GM06990 (cell line): ENCODE measurements at places on chromosomes 1 and 21.

DNA sequence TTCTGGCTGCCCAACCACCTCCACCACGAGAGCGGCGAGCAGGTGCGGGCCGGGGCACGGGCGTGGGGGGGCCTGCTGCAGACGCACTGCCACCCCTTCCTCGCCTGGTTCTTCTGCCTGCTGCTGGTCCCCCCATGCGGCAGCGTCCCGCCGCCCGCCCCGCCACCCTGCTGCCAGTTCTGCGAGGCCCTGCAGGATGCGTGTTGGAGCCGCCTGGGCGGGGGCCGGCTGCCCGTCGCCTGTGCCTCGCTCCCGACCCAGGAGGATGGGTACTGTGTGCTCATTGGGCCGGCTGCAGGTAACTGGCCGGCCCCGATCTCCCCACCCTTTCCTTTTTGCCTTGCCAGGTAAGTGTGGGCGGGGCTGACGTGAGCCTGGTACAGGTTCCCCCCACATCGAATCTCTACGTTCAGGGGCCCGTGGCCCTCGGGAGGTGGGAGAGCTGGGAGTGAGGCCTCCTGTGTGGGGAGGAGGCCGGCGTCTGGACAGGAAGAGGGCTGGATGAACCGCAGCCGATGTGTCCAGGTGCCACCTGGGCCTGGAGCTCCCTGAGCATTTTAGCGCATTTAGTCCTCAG, 51.7 kb downstream of the COL18A1 start:
- DNase-seq = no peak

- no peak for DNase-seq
These were observed 1.2 kb upstream of the NUCKS1 start for GRCh38 chr1:205751036-205751651.

- no peak for DNase-seq
These were observed 704 bp downstream of the WDR4 start for GRCh38 chr21:42878678-42878992.

- no peak for DNase-seq
These were observed 90.6 kb upstream of the KCTD3 start for GRCh38 chr1:215476541-215476940.

DNA sequence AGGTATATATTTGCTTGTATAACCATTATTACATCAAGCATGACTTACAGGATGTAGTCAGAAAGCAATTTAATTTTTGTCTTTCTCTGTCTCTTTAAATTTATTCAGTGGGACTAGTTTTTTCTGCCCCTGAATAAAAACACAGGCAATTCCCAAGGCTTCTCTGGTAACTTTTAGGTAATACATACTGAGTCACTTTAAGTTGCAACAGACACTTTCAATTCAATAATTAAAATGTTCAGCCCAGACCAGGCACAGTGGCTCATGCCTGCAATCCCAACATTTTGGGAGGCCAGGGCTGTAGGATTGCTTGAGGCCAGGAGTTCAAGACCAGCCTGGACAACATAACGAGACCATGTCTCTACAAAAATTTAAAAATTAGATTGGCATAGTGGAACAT, 12.3 kb downstream of the SLC44A3 start:
- DNase-seq = no peak
